ENCODE measurements at places on chromosomes 5 and 9. TPM values are rescaled to one million over a fixed set of nuclear protein-coding genes. Genes with fewer than 3 reads are reported as not detected.

DNA sequence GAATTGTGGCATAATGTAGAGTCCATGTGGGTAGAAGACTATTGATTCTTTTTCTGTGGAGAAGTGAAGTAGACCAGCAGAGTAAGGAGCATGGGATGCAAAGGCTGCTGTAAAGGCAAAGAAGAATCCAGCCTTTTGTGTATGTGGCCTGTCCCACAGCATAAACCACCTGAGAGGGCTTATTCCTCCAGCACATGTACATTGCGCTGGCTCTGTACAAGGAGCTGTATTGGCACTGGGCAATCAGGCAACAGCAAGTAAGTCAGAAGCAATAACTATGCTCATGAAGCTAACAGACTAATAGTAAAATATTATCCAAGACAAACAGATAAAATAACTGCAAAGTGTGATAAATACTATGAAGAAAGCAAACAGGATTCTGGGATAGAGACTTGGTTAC lies 86.2 kb downstream of the LURAP1L start:
- DNase-seq: no peak

The FOXI1 gene
- not detected for total RNA-seq

DNA sequence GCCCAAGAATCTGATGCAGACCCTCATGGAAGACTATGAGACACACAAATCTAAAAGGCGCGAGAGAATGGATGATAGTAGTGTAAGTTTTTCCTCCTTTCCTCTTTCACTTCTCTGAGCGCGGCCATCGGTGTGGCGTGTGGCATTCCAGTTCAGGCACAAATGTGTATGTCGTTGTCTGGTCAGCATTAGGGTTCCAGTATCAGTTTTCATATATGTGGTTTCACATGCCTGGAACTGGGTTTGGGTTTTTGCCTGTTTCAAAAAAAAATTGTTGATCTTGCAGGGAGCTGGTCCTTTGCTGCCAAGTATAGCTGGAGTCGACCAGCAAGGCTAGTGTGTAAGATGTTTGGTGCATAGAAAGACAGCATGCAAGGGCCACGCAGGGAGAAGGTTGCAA lies 51.5 kb downstream of the C9orf152 start:
- no peak for DNase-seq

The CCDC171 gene
- 28.9 TPM for total RNA-seq

DNA sequence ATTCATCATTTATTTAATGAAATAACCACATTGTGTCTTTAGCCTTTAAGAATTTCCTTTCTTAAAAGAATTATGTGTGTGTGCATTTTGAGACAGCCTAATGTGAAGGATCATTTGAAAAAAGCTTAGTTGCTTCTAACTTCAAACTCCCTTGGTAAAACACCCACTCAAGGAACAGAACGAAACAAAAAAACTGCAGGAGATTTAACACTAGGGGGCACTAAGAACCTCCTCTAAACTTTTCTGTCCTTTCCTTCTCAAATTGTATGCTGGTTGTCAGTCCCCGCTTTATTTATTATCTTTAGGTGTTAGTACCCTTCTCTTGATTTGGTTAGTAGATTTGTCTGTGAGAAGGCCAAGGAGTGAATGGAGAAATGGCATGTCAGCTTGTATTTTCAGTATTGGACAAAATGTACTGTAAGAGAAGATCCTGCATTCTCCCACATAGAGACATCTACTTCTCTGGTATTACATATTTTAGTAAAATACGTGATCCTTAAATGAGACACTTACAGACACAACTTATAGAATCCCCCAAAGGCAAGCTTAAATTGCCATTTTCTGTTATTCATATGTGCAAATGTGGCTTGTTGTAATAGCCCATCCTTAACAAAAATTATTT lies 229.7 kb downstream of the MRPS30 start:
- peak; percentile 1 for DNase-seq

- DNase-seq: peak; percentile 37
These were observed 62.3 kb downstream of the LHFPL2 start for GRCh38 chr5:78586251-78586650.

DNA sequence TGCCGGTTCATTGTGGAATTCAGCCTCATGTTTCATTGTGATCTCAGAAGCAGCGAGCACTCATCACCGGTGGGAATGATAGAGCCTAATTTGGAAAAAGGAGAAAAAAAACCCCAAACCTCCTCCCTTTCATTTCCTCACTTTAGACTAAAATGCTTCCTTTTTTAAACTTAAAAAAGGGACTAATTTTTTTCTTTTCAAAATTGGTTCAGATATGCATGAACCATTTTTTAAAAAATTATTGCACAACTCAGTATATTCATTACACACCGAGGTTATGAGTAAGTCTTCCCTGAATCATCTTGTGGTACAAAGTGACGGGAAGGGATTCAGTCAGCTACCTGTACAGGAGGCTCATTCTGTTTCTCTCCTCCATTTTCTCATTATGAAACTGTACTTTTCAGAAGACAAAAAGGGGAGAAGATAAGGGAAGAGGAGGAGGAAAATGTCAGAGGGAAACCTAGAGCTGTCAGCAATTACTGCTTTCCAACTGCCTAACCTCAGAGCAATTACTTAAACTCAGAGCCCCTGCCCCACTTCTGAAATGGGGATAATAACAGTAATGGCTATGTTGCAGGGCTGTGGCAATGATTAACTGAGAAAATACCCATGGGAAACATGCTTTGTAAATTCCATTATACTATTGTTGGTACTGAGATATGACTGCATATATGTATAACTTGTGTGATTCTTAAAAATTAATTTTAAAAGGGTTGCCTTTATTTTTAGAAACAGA lies 24.0 kb downstream of the GALNT10 start:
- no peak for DNase-seq

GRCh38 chr5:98631311-98632054 lies 142.0 kb upstream of the RGMB start:
- DNase-seq: no peak

Measured in frontal cortex (tissue), 4 donors.